ENCODE measurements at places on chromosomes 7 and 10.

GRCh38 chr7:14825912-14826311 is 76.6 kb downstream of the DGKB start:
- DNase-seq = no peak

DNA sequence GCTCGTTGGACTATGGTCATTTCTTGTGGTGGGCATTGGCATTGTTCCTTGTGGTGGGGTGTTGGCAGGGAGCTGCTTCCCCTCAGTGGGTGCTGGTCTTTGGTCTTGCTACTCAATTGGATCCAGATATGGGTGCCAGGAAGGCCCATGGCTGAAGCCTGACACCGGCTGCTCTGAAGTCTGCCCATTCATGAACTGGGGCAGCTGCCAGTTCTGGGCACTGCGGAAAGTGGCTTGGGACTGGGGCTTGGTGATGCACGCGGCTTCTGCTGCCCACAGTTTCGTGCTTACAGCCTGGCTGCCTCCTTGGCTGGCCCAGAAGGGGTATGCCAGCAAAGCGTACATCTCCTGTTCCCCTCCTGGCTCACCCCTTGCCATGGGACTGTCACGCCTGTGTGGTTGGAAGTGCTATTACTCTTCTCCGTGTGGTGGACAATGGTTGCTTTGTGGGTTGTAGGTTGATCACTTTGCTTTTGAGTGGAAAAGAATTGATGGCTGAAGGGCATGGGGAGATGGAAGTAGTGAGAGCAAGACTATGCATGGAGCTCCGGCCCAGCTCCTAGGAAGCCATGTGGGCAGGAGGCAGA is 54.7 kb downstream of the ADAMTS14 start:
- no peak for DNase-seq

DNA sequence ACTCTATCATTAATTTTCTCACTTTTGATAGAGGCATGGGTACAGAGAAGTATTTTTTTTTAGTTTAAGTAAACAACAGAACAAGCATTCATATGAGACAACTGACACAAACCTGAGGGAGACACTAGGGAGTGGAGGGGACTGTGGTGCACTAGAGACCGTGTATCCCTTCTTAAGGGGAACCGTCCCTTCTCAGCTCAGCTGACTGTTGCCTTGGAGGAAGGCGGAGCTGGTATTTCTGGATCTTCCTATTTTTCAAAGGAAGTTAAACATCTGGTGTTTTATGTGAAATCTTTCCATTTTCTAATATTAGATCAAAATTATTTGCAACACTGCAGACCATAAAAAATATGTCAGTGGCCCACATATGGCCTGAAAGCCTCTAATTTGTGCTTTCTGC is 113.6 kb upstream of the MACROH2A2 start:
- no peak for DNase-seq

GRCh38 chr10:126734015-126734414 is 63.5 kb upstream of the C10orf90 start:
- DNase-seq = no peak

DNA sequence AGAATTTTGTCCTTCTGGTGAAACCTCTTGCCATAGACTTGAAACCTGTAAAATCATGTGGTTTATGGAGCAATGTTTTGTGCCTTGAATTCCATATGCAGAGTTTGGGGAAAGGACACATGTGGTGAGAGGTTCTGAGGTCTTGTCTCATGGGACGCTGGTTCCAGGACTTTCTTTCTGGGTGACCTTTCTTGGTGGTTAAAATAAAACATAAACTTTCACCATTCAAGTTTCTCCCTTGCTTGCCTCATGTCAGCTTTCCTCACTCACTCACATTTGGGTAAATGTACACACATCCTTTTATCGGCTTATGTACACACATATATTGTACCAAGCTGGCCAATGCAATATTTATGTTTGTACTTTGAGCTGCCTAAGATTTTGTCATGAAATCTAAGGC is 144.9 kb upstream of the CELF2 start:
- no peak for DNase-seq

Measured in NB4 (cell line).